Smooth muscle cell of the brain vasculature (primary cell): ENCODE measurements at places on chromosomes 7 and 10.

DNA sequence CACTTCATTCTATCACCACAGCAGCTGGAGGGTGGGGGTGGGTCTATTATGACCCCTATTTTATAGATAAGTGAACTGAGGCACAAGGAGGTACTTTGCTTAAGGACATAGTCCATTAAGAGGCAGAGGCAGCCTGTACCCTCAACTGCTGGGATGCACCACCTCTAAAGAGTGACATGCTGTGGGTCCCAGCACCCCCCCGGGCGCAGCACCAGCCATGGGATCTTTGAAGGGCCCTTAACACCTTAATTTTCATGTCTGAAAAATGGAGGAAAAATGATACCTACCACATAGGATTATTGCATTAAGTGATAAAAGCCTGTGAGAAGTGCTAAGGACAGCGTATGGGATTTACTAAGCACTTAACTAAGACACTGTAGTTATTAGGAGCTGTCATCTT is 15.4 kb downstream of the ADCYAP1R1 start:
- no peak for DNase-seq

- DNase-seq, result no peak
These were observed 69.2 kb upstream of the UNC5B start for GRCh38 chr10:71143170-71143569.

DNA sequence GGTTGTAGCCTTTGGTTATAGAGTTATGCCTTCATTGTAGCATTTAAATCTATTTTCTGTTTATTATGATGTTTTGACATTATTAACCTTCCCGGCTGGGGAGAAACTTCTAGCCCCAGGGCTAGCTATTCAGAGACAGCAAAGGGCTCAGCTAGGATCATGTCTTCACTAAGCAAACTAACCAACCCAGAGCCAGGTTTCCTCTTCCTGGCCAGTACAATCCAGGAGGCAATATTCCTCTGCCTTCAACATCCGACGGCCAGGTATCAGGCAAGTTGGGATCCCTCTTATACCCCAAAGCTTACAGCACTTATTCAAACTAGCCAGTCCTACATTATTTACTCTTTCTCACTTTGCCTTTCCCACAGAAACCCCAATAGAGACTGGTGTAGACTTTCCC is 1060.7 kb upstream of the GHITM start:
- DNase-seq, result no peak

DNA sequence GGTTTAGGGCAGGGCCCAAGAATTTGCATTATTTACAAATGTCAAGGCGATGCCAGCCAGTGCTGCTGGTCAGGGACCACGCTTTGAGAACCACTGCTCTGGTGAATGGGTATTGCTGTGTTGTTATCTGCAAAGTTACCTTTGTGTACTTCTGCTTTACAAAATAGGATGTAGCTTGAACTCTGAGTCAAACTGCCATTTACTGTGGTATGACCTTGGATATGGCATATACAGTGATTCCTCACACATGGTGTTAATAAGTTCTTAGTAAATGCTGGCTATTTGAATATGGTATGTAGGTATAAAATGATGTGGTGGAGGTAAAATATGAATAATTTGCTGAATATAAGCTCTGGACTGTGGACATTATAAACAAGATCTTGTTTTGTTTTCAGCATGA is 148.9 kb downstream of the AUTS2 start:
- DNase-seq, result no peak

DNA sequence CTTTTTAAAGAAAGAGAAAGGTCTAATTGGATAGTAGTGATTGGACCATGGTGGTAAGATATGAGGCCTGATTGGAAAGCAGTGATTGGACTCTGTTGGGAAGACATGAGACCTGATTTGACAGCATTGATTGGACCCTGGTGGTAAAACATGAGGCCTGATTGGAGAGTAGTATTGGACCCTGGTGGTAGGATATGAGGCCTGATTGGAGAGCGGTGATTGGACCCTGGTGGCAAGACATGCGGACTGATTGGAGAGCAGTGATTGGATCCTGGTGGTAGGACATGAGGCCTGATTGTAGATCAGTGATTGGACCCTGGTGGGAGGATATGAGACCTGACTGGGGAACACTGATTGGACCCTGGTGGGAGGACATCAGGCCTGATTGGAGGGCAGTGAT is 444.3 kb downstream of the LRMDA start:
- no peak for DNase-seq

GRCh38 chr7:77699056-77699455 is 2.8 kb downstream of the RSBN1L start:
- no peak for DNase-seq

DNA sequence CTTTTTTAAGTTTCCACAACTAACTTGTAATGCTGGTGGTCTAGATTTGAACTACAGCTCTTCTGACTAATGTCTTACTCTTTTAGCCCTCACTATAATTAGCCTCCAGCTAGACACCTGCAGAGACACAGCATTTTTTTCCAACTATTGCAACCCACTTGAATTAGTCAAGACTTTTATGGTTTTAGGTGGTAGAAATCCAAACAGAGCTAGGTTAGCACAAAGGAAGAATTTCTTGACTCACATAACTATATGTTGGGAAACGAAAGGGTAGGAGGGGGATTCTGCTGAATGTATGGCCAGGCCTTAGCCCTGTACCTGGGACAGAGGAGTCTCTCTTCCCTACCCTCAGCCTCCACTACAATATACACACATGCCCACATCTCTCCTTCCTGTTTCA is 586.1 kb downstream of the INHBA start:
- DNase-seq, result no peak

- no peak for DNase-seq
These were observed 195.6 kb downstream of the WDR37 start for GRCh38 chr10:1251769-1252168.

- no peak for DNase-seq
These were observed 47.8 kb upstream of the CALCR start for GRCh38 chr7:93622036-93623033.

DNA sequence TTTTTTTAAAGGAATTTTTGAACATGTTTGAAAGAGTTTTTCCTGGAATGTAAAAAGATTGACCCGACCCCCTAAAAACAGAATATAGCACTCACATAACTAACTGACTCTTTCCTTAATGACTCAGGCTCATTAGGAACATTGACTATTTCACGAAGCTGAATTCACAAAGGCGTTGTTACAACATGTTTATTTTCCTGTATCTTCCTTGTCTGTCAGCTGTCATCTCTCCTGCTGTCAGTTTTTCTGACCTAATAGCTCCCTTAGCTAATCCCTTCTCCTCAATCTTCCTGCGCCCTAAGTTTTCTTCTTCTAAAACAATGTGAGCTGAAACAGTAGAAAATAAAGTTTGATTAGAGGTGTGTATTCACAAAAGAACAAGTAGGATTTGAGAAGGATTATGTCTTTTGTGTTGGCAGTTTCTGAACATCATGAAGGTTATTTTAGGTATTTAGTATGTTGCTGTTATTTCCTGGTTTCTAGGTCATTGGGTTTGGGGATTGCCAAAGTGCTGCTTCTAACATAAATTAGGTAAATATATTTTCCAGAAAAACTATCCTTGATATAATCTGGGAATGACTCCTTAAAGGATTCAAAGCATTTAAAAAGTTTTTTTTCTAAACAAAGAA is 4.6 kb upstream of the MDFIC start:
- no peak for DNase-seq

- no peak for DNase-seq
These were observed 209.0 kb downstream of the JCAD start for GRCh38 chr10:29850371-29850770.

DNA sequence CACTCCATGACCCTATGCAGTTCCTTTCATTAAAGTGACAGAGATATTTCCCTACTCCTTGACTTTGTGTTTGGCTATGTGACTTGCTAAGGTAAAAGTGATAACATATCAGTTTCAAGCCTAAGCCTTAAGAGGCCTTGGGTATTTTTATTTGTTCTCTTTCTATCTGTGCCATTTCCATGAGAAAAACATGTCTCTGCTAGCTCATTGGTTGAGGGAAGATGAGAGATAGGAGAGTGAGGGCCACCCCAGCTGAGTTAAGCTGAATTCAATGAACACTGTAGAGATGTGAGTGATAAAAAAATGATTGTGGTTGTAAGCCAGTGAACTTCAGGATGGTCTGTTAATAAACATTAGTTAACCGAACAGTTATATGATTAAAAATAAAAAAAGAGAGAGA is 13.4 kb downstream of the TASOR2 start:
- DNase-seq, result no peak

DNA sequence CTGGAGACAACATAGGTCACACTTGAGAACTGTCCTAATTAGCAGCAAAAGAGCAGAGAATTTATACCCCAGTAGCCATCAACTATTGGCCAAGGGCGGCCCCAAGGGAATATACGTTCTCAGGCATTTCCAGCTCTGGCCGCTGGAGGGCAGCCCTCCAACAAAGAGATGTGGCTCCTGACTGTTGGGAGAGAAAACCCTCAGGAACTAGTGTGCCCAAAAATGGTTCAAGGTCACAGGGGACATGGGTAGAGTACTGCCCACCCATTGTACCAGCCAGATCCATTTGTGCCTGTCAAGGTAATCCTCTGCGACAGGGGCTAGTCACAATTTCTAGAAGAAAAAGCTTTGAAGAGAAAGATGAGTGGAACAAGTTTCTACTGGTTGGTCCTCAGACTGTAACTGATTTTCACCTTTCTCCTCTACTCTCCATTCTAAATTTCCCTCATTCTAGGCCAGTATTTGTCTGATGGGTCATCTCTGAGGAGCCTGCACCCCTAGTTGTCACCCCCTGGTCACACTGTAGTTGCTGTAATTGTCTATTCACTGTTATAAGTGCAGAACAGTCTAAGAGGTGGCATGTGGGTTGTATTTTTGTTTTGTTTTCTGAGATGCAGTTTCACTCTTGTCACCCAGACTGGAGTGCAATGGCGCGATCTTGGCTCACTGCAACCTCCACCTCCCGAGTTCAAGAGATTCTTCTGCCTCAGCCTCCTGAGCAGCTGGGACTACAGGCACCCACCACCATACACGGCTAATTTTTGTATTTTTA is 14.7 kb upstream of the C7orf33 start:
- peak; percentile 32 for DNase-seq

GRCh38 chr7:69599955-69600709 is 1.9 kb downstream of the AUTS2 start:
- DNase-seq, result no peak

- no peak for DNase-seq
These were observed 72.0 kb downstream of the KAT6B start for GRCh38 chr10:74898201-74898976.

- DNase-seq, result no peak
These were observed 218.3 kb downstream of the FAM107B start for GRCh38 chr10:14556285-14556956.

DNA sequence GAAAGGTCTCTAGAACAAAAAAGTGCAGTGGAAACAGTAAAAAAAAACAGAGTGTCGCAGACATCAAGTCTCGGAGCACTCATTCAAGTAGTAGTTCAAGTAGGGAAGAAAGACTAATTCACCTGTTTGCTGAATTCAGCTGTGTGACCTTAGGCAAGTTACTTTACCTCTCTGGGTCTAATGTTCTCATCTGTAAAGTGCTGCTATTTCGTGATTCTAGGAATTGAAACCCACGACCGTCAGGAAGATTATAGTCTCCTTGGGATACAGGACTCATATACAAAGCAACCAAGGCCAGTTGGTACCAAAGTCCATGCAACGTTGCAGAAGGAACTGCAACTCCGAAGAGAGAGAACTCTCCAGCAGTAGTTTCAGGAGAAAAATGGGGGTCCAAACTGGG is 26.1 kb downstream of the PRKCQ start:
- DNase-seq, result no peak

GRCh38 chr10:24415455-24416125 is 206.7 kb downstream of the KIAA1217 start:
- DNase-seq, result peak; percentile 83

GRCh38 chr10:24847112-24848070 is 105.0 kb downstream of the PRTFDC1 start:
- DNase-seq, result no peak

DNA sequence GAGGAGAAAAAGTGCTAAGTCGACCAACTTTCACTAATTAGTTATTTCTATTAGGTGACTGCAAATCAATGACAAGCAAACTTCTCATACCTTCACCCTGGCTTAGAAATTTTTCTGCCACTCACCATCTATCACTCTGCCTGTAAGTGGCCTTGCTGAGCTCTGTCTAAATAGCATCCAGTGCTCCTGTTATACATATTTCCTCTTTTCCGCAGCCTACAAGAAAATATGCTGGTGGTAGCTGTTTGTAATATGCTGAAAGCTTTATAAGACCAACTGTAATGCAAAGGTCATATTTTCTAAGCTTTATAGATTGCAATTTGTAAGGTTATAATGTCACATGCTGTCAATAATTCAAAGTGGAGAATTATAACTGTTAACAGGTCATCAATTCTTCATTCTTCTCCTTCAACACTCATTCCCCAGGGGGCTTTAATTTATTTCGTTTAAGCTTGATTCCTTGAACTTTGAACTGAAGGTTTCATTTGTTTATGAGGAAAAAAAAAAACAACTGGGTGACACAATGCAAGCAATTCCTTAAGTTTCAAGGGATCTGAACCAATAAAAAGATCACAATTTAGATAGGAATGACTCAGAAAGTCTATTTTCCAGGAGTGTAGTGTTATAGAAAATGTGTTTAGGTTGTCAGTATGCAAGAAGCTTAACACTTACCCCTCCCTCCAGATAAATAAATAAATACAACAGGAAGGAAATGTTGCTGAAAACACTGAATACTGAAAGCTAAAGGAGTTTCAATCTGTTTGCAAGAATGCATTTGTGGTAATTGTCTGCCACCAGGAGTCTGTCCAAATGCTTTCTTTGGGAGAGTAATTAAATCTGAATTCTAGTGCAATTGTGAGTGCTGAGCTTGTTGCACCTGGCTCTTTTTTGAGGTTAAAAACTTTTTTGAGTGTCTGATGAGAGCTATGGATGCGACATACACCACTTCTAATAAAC is 183.7 kb downstream of the SORCS1 start:
- no peak for DNase-seq

- no peak for DNase-seq
These were observed 354.8 kb downstream of the CXCL12 start for GRCh38 chr10:44030132-44030531.

GRCh38 chr10:37535459-37536246 is 321.8 kb downstream of the ZNF248 start:
- no peak for DNase-seq

DNA sequence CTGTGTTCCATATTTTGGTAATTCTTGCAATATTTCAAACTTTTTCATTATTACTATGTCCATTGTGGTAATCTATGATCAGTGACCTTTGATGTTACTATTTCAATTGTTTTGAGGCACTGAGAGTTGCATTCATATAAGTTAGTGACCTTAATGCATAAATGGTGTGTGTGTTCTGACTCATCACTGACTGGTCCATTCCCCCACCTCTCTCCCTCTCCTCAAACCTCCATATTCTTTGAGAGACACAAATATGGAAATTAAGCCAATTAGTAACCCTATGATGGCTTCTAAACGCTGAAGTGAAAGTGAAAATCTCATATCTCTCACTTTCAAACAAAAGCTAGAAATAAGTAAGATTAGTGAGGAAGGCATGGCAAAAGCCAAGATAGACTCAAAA is 739.6 kb downstream of the CCSER2 start:
- DNase-seq, result no peak
